NCI-H1694 (cell line): ENCODE measurements at places on chromosomes 12 and 14.
A peak's percentile ranks its signal among the peaks of the same experiment; 100 is the strongest.

GRCh38 chr12:112894128-112894527 is 12.6 kb upstream of the OAS1 start:
- no peak for DNase-seq

- DNase-seq: no peak
These were observed 1.6 kb upstream of the FMNL3 start for GRCh38 chr12:49708851-49709250.

DNA sequence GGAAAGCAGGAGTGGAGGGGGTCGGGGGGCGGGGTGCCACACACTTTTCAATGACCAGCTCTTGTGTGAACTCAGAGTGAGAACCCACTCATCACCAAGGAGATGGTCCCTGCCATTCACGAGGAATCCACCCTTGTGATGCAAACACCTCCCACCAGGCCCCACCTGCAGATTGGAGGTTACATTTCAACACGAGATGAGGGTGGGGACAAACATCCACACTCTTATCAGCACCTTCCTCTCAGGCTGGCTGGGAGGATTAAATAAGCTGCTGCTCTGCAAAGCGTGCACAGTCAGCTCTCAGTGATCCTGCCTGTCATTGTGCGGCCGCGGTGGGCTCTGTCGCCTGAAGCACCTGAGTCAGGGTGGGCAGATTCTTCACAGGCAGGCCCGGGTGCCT is 39.7 kb downstream of the AACS start:
- DNase-seq: no peak

GRCh38 chr12:63292471-63293221 is 141.6 kb upstream of the AVPR1A start:
- no peak for DNase-seq

GRCh38 chr14:34213332-34213731 is 248.7 kb downstream of the SPTSSA start:
- DNase-seq: no peak

DNA sequence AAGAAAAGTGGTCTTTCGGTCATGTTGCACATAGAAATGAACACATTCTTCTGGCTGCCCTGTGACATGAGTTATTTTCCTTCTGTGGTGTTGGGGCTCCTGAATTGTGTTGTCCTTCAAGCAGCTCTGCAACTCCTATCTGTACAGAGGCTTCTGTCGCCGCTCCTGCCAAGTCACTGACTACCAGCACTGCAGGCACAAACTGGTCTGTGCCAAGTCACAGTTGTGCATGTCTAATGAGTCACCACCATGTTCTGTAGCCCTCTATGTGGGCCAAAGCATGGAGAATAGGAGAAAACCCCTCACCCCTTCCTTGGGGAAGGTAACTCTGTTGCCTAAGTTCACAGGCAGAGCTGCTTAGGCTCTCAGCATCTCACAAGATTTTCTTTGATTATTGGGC is 283.3 kb downstream of the RPL10L start:
- DNase-seq: no peak

DNA sequence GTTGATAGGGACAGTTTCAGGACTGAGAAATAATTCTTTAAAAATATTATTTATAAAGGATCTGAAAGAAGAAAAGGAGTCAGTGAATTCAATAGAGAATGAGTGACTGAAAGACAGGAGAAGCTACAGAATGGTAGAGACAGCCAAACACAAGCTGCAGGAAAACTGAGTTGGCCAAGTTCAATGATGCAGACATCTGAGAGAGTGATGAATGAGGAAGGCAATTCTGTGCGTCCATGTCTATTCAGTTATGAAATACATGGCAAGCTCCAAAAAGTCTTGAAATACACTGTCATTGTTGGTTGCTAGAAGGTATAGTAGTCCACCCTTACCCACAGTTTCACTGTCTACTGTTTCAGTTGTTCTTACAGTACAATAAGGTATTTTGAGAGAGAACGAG is 6.8 kb downstream of the LRRC74A start:
- no peak for DNase-seq

GRCh38 chr12:31009976-31010375 is 63.7 kb upstream of the DDX11 start:
- no peak for DNase-seq

DNA sequence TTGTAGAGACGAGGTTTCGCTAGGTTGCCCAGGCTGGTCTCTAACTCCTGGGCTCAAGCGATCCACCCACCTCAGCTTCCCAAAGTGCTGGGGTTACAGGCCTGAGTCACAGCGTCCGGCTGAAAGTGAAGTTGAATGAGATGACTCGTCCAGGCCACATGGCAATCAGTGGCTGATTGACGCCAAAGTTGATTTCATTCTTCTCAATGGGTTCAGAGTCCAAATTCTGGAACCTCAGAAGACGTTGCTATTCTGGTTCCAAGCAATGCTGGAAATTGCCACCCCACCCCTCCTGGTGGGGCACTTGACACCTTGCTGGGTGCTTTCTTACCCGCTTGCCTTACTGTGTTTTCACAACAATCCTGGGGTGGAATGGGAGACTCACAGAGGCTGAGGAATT is 14.9 kb downstream of the ABCB9 start:
- DNase-seq: no peak

GRCh38 chr14:92502541-92503286 is 10.9 kb upstream of the RIN3 start:
- no peak for DNase-seq

DNA sequence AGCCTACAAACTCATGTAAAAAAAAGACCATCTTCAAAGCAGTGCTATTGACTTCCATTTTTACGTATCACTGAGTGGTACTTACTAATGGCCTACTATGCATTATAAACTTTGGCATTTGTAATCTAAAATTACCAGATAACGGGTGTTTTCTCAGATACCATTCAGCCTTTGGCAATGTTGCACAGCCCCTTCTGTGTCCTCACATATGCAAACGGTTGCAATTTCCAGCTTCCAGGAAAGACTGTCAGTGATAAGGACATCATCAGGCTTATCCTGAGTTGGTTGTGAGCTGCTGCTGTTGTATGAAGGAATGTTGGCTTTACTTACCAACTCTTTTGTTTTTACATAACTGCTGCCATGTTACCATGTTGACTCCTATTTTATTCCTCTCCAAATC is 1.6 kb upstream of the SLC6A13 start:
- DNase-seq: no peak

DNA sequence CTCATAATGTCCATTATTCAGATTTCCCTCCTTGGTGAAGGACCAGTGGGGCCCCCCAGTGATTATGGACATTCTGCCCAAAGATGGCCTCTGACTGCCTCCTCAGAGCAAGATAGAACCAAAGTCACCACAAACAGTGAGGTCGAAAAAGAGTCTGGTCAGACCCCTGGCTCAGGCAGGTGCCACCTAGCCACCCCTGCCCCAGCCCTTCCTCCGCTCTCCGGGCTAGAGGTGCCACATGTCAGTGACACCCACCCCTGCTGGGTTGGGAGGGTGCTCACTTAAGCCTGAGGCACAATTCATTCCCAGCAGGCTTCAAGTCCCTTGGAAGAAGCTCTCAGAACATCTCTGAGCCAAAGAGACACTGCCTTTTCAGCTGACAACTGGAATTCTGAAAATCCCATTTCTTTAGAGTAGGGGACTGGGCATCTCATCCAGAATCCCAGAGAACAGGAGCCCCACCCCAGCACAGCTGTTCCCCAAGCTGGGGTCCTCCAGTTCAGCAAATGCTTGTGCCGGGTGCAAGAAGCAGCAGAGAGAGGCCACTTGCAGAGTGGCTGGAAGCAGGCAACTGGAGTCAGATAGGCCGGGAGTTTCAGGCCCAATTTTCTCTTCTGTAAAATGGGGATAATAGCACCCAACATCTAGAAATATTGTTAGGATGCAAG is 50.3 kb downstream of the ISCA2 start:
- DNase-seq: no peak

DNA sequence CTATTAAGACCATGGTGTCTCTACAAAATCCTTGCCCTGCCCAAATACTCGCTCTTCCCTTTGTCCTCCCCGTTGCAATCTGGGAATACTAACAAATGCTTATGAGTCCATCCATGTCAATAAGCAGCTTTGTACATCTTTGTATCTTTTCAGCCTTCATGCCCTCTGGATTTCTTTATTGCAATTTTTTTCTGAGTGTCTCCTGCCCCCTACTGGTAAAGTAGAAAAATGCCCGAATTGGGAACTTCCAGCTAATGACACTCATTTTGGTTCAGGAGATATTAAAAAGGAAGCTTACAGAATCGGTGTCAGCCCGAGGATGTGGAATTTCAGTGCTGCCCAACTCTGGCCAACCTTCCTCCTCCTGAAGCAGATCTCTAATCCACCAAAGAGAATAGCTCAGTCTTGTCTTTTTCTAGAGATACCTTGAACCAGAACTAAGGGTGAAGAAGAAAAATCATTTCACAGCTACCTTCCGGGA is 46.0 kb downstream of the SH2B3 start:
- DNase-seq: peak; percentile 30

- no peak for DNase-seq
These were observed 862 bp downstream of the PIP4K2C start for GRCh38 chr12:57591782-57592325.

DNA sequence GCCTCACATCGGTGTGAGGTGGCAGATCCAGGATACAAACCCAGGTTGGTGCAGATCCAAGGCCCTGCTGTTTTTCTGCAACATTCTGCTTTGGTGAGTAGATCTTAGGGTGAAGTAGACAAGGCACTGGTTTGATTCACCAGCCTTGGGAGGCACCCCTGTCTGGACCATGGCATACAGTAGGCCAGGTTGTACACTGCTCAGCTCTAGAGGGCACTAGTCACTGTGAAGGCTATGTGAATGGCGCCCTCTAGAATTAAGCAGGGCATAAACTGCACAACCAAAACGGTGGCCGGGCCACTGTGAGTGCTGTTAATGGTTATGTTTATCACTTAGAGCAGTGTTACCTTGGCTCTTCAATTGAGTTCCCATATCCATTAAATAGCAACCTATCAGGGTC is 280.6 kb upstream of the PWP1 start:
- peak; percentile 14 for DNase-seq

DNA sequence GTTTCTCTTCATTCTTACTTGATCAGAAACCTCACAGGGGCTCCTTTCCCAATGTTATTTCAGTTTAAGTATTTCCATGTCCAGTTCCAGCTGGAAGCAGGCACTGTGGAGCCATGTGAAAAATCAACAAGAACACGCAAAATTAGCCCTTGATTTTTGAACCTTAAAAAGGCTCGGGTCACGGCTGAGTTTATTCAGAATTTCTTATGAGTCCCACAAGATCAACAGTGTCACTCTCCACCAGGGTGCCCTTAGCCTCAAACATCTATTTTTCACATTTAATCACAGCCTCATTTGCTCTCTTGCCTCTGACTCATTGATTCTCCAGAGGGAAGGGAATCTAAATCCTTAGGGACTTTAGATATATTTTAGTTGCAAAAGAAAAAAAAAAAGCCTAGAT is 157.7 kb upstream of the AVPR1A start:
- DNase-seq: no peak

DNA sequence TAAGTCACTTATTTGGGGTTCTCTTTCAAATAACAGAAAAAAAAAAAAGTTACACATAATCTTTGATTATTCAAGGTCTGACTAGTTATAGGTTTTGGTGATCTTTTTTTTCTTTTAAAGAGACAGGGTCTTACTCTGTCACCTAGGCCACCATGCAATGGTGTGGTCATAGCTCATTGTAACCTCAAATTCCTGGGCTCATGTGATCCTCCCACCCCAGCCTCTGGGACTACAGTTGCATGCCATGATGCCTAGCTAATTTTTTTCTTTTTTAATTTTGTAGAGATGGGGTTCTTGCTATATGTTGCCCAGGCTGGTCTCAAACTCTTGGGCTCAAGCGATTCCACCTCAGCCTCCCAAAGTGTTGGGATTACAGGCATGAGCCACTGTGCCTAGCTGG is 56.5 kb upstream of the CFL2 start:
- no peak for DNase-seq

DNA sequence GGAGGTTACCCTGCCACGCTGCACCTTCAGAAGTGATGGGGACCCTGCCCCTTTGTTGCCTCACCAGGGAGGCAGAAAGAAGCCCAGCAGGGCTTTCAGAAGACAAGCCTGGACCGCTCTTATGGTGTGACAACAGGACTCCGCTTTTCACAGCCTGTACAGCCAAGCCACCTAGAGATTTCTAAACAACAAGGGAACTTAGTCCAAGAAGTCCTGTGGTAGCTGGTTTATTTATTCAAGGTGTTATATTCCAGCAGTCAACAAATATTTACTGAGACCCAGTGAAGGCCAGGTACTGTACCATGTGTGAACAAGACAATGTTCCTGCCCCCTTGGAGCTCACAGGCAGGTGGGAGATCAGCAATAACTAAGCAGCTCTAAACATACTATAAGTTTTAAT is 4.0 kb upstream of the TMEM229B start:
- DNase-seq: no peak

DNA sequence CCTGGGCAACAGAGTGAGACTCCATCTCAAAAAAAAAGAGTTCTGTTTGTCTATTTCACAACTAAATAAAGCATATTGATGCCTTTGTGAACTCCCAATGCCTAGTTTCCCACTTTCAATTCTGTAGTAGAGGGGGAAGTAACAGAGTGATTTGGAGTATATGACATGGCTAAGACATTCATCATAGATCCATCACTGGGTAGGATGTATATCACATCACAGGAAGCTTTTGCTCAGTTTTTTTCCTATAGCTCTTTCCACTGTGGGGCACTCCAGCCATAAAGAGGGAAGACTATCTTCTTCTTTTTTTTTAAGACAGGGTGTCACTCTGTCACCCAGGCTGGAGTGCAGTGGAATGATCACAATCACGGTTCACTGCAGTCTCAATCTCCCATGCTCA is 154.0 kb upstream of the BCL2L14 start:
- no peak for DNase-seq

- DNase-seq: peak; percentile 30
These were observed 285.2 kb upstream of the SYT10 start for GRCh38 chr12:33724867-33725266.

DNA sequence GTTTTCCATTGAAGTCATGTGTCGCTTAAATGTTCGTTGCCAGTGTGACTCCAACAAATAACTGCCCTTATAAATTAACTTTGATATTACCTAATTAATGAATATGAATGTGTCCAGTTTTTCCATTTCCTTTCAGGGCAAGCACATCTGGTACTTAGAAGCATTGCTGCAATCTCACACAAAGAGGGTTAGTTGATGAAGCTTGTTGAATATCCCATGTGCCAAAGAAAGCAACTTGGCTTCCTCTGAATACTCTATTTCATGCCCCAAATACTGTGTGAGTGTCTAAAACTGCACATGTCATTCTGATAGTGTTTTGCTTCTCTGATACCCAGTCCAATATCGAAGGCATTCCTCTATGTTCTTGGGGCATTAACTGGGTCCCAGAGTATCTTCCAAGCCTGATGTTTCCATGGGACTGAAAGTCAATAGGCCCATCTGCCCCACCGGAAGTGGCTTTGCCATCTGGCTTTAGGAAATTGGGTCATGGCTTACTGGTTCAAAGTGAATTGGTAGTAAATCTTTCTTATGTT is 75.8 kb upstream of the CNTN1 start:
- DNase-seq: no peak

DNA sequence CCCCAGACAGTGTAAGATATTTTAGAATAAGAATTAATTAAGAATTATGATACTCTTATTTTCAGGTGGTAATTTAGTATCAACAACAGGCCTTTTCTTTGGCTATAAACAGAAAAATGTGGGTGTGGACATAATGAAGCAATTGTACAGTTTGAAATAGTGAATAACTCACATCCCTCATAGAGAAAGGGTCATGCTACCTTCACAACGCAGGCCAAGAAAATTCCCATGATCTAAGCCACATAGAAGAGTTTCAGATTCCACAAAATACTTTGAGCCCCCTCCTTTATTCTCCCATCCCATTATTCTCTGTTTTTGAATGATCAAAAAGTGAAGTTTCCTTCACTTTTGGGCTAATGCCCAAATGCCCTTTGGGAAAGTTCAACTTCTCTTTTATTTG is 23.5 kb upstream of the DHRS7 start:
- no peak for DNase-seq

GRCh38 chr12:113134071-113134470 is 1.5 kb downstream of the RASAL1 start:
- no peak for DNase-seq
